ENCODE measurements at places on chromosomes 5 and 9. TPM values are rescaled to one million over a fixed set of nuclear protein-coding genes. Genes with fewer than 3 reads are reported as not detected.

ASTN2 gene
- 4.7 TPM for total RNA-seq

CCDC152 gene
- total RNA-seq, result 7.0 TPM

SLC6A7 gene
- total RNA-seq, result not detected

GRCh38 chr5:61308712-61309111, 23.3 kb upstream of the ZSWIM6 start:
- peaks cover 13% of the 10 kb centered on the region for H3K4me1 ChIP-seq
- H3K27me3 ChIP-seq, result peaks cover 8% of the 10 kb centered on the region
- DNase-seq, result no peak
- H3K27ac ChIP-seq, result no peak overlapping the region

- DNase-seq, result no peak
- peaks cover 16% of the 10 kb centered on the region for H3K36me3 ChIP-seq
Measured at GRCh38 chr5:116289276-116289675, 204.5 kb downstream of the COMMD10 start.

DNA sequence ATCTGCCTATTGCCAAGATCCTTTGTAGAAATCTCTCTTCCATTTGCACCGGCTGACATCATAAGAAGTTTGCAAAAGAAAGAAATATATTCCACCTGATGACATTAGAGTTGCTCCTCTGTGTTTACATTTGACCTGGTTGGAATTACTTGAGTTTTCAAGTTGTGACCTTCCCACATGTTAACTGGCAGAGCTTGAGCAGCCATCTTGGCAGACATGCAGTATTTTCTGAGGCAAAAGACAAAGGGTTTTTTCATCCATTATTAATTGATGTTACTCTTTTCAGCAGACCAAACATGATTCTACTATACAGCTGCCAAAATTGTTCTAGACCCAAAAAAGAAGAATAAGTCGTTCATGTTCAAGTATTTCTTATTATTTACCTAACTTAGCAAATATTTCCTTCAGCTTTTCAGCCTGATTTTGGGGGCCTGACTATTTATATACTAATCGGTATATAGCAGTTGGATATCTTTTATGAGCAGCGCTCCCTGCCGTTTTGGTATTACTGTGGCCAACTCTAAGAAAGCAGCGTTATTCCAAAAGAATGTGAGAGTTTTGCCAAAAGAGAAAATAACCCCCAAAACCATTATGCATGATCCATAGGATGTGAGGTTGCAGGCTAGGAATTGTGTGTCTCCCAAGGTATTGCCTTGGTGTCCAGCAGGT, 212.9 kb downstream of the PBX3 start:
- H3K36me3 ChIP-seq, result no peaks in the 10 kb centered on the region
- no peak for DNase-seq
- H3K27me3 ChIP-seq, result no peaks in the 10 kb centered on the region
- no peaks in the 10 kb centered on the region for H3K4me1 ChIP-seq
- H3K4me3 ChIP-seq, result no peak overlapping the region
- no peak overlapping the region for H3K27ac ChIP-seq

Data from activated CD8-positive, alpha-beta T cell treated with anti-CD3 and anti-CD28 coated beads, Interleukin-2, amount 10 ng/mL, durations not matched to agents 7 days and 5 days (primary cell).